ENCODE measurements at places on chromosomes 1 and 21.

- no peak for ATAC-seq
Observed at GRCh38 chr21:30719401-30719800, 824 bp upstream of the KRTAP21-3 start.

GRCh38 chr1:194394676-194395075 lies 1208.3 kb upstream of the B3GALT2 start:
- no peak for ATAC-seq

DNA sequence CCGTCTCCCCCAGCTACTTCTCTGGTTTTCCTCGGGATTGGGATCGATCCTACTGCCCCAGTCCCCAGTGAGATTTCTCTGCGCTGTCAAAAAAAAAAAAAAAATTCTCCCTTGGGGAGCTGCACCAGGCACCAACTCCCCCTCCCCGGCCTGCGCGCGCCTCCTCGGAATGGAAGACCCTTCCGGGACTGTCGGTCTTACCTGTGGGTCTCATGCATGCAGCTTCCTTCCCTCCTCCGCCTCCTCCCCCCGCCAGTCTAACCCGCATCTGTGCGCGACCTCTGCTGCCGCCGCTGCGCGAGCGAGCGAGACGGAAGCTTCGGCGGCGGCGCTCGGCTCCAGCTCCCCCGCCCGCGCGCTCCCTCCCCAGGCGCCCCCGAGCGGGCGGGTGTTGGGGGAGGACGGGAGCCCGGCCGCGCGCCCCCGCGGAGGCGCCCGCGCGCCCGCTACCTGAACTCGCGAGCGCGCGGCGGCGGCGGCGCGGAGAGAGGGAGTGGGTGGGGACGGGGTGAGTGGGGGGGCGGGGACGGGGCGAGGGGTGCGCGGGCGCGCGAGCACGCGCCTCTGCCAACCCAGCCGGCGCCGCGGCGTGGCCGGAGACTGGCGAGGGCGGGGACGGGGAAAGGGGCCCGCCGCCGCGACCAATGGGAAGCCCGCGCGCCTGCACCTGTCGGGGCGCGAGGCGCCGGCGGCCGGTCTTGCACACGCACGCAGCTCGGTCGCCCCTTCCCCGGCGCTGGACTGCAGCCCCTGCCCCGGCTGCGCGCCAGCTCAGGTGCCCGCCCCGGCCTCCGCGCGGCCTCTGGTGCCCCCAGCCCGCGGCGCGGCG lies at the start of gene SUSD4:
Gene SUSD4, minus strand, starts transcription at position 321 of the 829 bp plus-strand sequence. CDS start 751 bp downstream, outside the sequence.
- ATAC-seq, result peak; percentile 90

- ATAC-seq, result peak; percentile 20
Observed at GRCh38 chr1:109351457-109351856, 44.6 kb upstream of the MYBPHL start.

DNA sequence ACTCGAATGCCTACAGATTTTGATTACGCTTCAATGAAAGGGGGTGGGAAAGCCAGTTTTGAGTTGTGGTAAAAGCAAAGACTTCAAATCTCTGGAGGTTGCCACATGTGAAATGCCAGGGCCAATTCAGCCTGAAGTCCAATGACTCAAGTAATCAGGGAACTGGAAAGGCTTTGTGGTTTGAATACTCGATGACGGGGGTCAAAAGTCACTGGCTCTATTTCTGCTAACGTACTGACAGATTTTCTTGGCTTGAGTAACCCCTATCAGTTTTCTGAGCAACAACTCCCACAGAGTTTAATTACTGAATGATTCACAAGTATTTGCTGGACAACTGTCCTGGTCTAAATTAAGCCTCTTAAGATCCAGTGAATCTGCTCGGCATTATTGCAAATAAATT lies 152.2 kb downstream of the SIPA1L2 start:
- no peak for ATAC-seq

Measured in esophagus mucosa (tissue), 1 donor.